Stimulated activated CD8-positive, alpha-beta memory T cell treated with anti-CD3 and anti-CD28 coated beads, Interleukin-15, amount 100 ng/mL, for 4 hours (primary cell): ENCODE measurements at places on chromosomes 6 and 20.
A peak's percentile ranks its signal among the peaks of the same experiment; 100 is the strongest.

- DNase-seq = no peak
Measured at GRCh38 chr6:107712665-107713551, 111.2 kb downstream of the SCML4 start.

DNA sequence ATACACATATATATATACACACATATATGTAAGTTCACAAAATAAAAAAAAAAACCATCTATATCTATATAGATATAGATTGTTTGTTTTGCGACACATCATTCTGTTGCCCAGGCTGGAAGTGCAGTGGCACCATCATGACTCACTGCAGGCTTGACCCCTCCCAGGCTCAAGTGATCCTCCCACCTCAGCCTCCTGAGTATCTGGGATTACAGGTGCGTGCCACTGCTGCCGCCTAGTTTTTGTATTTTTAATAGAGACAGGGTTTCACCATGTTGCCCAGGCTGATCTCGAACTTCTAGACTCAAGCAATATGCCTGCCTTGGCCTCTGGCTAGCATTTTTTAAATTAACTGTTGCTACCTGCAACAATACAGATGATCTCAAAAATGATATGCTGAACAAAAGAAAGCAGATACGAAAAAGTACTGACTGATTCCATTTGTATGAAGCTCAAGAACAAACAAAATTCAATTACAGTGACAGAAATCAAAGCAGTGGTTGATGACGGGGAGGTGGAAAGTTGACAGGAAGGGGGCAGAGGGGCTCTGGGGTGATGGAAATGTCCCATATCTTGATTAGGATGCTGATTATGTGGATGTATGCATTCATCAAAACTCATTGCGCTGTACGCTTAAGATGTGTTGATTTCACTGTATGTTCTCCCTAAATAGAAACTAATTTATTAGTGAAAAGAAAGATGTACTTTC is 49.6 kb downstream of the ATXN1 start:
- DNase-seq = no peak

DNA sequence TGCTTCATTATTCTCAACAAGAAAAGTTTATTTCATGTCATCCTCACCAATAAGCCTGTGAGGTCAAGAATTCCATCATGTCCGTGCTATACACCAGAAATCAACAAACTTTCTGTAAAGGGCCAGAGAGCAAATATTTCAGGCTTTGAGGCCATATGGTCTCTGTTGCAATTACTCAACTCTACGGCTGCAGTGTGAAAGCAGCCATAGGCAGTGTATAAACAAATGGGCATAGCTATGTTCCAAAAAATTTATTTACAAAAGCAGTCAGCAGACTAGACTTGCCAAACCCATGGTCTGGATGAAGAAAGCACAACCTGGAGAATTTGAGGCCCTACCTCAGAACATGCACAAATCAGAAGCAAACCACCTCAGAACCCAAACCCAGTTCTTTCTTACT is 118.5 kb downstream of the PCSK2 start:
- DNase-seq = no peak

GRCh38 chr6:4788953-4789584 is 12.9 kb downstream of the CDYL start:
- no peak for DNase-seq

- peak; percentile 19 for DNase-seq
Measured at GRCh38 chr20:35883778-35884540, 70.3 kb downstream of the SCAND1 start.

GRCh38 chr6:70113171-70113570 is 189.7 kb downstream of the COL9A1 start:
- DNase-seq = no peak

DNA sequence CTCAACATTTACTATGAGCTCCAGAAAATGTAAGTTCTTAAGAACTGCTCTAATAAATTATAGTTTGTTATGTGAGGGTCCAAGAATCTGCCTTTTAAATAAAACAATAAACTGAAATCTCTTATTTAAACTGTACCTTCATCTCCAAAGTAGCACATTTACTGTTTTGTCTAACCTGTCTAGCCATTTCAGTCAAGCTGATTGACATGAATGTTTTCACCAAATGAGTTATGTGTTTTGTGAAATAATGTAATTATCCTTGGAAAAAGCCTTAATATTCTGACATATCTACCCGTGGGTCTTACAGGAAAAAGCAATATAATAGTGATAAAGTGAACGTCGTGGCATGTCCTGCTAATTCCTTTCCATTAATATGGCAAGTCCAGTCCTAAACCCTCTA is 57.8 kb downstream of the OPRM1 start:
- no peak for DNase-seq

DNA sequence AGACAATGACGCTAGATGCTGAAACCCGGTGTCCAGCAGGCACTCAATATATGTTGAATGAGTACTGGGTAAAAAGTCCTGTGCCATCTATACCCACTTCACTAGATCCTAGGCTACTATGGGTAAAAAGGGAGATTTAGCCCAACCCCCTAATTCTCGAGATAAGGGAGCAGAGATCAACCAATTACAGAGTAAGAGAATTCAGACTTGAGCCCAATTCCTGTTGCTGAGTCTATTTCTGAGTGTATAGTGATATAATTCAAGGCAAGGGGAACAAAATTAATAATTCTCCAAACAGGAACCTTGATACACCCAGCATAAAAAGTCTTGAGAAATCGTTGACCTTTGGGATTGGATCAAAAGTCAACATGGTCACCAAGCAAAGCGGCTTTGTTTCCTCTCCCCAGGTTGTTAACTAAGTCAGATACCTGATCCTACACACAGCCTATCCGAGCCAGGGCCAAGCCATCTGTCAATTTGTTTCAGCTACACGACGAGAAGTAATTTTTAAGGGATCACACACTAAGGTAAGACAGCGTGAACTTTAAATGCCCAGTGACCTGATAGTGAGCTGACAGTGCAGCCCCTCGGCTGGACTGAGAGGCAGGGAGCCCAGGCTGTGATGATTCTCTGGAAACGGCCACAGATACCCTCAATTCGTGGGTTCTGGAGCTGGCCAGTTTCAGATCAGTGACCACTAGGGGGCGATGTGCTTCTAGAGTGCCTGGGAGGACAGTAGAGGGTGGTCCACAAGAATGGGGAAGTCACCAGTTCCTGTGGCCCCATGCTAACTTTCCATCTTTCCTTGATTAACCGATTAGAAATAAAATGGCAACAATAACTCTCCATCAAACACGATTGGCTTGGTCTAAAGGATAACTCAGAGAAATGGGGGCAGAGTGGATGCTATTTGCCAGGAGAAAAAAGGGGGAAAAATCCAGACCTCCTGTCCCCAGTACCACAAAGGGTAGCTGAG is 46.2 kb downstream of the SLC22A23 start:
- DNase-seq = no peak

GRCh38 chr6:136157743-136158142 is 92.4 kb downstream of the MTFR2 start:
- DNase-seq = no peak

- no peak for DNase-seq
Measured at GRCh38 chr6:84526631-84527030, 237.8 kb downstream of the TBX18 start.

GRCh38 chr6:12582421-12583110 is 134.0 kb upstream of the PHACTR1 start:
- no peak for DNase-seq
